ENCODE measurements at places on chromosomes 3 and 15.

DNA sequence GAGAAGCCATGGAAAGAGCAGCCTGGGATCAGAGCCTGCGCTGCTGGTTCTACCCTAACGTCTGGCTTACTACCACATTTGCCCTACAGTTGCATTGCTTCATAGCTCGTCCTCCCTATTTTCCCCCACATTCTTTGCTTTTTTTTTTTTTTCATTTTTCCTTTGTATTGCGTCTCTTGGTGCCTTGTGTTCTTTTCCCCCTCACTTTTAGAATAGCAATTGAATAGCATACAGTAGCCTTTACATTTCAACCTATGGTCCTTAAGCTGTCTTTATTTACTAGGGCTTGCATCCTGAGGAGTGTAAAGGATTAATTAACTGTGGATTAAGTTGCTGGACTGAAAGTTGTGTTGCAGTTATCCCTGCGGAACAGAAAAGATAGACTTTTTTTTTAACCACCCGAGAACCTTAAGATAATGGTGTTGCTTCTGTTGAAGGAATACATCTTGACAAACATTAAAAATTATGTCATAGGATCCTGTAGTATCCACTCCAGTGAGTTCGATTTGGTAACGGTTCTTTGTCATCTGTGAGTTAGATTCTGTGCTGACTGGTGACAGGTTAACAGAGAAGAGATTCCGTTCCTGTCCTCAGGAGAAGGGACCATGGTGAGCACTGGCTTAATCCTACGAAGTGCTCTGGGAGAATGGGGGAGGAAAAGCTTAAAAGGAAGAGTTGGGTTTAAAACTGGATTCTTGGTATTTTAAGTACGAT is 417.4 kb upstream of the NAALADL2 start:
- no peak for DNase-seq

DNA sequence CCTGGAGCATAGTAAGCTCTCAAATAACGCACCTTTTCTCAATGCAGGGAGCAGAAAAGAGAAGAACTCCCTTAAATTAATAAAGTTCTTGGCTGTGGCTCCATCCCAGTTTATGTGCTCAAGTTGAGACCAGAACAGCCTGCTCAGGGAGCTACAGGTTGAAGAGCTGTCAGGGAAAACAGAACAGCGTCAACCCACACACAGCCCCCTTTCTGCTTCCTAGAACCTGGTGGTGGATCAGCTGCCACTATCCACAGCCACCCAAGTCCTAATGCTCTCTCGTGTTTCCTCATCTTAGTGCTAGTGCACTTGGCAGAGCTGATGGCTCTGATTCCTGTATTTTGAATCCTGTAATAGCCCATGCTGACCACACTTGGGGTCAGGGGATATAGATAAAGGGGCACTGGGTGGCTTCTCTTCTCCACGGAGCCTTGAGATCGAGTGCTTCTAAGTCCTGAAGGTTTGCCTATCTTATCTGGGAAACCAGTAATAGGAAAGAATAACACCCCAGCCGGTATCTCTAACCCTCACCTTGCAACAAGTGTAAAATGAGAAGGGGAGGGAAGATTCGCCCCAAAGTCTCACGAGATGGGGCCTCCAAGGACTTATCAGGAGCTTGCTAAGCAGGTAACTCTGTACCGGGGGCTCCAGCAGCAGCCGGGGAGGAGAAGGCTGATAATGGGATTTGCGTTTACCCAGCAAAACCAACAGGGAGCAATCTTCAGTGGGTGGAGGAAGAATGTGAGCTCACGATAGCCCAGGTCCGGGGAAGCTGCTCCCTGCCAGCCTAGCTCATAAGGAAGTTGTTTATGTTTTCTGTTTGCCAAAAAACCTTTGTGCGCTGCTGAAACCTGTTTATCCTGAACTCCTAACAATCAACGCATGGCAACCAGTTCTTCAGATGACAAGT is 136.2 kb upstream of the ICE2 start:
- no peak for DNase-seq

GRCh38 chr3:130971208-130971607 is 55.4 kb downstream of the ASTE1 start:
- DNase-seq, result no peak

DNA sequence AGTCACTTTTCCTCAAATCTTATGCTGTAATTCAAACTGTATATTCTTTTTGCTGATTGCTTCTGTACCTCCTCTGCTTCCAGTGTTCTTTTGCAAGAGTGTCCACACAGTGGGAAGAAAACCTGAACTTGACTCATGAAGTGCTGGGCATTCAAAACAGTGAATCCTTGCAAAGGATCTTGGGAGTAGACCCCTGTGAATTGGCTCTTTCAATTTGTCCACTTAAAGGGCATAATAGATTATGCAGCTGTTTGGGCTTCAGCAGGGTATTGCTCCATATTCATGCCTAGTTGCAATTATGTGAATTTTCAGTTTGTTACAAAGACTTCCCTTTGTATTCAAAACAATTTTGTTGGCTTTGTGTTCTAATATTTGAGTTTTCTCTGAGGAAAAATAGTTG is 11.4 kb downstream of the ZFAND6 start:
- no peak for DNase-seq

DNA sequence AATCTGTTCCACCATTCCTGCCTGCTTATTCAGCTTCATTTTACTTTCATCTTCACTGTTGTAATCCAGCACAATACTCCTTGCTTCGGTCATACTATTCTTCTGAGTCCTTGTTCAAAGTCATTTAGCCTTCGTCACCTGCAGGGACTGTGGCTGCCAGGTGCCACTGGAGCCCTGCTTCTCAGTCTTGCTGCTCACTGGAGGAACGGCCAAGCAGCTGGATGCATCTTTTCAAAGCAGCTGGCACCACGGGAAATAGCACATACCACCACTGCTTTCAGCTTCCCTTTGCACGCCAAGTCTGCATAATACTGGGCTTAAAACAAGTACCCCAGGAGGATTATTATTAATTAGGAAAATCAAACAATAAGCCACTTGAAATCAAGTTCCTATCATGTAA is 287.6 kb downstream of the BCHE start:
- DNase-seq, result no peak
